ENCODE measurements at places on chromosomes 12 and 14.

- DNase-seq, result no peak
Observed at GRCh38 chr12:68446384-68446783, 114.2 kb upstream of the MDM1 start.

DNA sequence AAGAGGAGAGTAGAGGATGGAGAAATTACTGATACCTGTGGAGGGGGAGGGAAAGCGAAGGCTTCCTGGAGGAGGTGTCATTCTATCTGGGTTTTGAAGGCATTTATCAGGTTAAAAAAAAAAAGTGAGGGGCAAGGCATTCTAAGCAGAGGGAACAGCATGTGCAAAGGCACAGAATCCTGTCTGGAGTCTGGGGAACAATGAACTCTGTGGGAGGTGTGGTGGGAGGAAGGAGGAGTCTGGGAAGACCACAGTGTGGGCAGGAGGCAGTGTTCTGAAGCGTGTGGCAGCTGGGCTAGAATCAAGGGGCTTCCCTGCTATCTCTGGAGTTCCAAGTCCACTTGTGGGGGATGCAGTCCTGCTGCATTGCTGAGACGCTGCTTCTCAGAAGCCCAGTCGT, 123.4 kb downstream of the RBM19 start:
- no peak for DNase-seq

GRCh38 chr14:66359500-66359899, 126.7 kb upstream of the CCDC196 start:
- DNase-seq, result peak; percentile 50

DNA sequence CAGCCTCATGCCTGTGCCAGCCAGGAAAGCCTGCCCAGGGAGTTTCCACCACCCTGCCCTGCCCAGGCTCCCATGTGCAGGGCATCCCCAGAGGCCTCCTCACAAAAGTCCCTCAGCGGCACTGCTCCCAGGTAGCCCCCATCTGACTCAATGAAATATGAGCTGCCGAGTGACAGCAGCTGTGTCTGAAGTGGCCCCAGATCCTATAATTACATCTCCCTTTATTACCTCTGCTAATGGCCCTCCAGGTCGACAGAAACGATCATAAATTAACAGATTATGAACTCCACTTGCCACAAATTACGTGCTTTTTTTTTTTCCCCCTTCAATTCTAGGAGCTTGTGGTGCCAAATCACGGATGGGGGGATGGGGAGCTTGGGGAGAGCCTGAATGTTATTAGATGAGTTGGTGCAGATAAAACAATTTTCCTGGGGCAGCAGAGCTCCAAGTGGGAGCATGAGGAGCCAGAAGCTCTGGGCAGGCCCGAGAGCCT, 110.4 kb downstream of the ESRRB start:
- DNase-seq, result peak; percentile 18

GRCh38 chr14:68346556-68347343, 446.1 kb downstream of the ZFP36L1 start:
- DNase-seq, result no peak

DNA sequence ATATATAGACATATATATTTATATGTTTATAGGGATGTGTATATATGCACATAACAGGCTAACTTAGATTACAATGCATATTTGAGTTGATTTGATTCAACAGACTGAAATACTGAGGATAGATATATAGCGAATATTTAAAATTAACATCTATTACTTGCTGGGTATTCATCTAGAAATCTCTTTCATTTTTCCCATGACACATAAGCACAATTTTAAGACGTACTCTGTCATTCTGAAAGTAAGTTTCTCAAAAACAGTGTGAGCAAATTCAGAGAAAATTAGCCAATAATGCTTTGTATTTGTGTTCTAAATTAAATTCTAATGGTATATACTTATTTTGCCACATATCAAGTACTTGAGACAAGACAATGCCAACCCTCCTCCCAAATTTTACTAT, 907.5 kb upstream of the MDGA2 start:
- DNase-seq, result no peak

DNA sequence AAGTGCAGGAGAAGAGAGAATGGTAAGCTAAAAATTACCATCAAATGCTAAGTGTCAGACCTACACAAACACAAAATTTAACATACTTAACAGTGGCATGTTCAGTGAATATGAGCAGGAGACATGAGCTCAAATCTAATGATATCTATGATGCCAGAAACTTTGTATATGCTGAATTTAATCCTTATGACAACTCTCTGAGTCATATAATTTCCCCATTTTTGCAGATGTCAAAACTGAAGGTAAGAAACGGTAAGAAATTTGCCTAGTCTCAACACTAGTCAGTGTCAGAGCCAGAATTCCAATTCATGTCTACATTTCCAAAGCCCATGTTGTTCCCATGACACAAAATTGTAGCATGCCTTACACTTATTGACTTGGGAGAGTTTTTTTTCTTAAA, 375.8 kb downstream of the APAF1 start:
- DNase-seq, result no peak

DNA sequence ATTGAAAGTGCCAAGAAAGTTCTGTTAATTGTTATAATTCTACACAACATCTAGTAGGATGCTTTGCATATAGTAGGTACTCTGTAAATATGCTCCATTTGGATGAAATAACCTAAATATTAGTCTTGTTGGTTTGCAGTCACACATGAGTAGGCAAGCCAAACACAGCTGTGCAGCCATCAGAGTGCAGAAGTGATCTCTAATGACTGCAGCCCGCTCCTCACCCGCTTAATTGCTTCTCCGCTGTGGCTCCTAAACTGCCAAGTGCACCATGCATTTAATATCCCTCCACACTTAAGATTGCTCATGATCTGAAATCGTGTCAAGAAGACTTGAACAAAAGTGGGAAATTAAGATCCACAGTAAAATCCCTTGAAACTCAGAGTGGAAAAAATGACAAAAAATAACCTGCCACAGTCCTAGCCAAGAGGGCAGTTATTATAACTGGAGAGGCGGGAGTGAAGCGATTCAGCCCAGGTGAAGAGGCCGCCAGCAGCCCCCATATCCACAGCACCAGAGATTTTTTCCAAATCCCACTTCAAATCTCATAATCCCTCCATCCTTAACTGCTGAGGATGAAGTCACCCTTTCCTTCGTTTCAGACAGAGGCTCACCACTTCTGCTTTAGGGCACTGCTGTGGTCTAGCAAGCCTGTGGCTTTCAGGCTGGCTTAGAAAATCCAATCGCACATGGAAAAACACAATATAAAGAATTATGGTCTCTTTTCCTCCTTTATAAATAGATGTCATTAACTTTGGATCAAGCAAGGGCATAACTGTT, 69.5 kb downstream of the TMEM30B start:
- DNase-seq, result no peak

DNA sequence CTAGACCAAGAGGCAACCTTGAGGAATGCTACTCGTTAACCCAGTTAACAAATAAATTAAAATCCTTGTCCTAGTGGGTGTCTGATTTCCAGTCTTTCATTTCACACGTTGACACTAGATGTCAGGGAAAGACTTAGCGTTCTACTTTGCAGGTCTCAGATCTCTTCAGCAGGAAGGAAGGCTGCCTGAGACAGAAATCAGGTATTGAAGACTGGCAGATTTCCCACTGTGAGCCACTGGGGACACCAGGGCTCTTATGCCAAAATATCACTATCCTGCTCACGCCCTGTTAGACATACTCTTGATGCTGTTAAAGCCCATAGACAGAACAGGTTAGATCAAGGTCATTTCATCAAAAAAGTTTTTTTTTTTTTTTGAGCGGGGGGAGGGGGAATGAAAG, 33.0 kb downstream of the EMP1 start:
- no peak for DNase-seq

- no peak for DNase-seq
Observed at GRCh38 chr14:63672417-63673180, 30.9 kb upstream of the WDR89 start.

DNA sequence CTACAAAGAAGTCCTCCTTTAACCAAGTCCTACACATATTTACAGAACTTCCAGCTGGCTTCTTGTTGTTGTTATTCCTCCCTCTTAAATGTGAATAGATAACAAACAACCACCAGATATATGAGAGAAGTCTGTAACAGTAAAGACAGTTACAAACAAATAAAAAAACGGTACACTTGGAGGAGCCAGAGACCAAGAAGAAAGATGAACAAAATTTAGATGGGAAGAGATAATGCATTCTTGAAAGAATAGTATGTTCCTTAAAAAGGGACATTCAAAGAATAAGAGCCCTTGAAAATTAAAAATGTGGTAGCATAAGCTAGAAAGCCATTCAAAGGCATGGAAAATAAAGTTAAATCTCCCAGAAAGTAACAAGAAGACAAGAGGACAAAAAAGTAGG, 25.9 kb downstream of the SLCO1A2 start:
- DNase-seq, result no peak

GRCh38 chr12:76813265-76813664, 49.4 kb downstream of the ZDHHC17 start:
- no peak for DNase-seq

DNA sequence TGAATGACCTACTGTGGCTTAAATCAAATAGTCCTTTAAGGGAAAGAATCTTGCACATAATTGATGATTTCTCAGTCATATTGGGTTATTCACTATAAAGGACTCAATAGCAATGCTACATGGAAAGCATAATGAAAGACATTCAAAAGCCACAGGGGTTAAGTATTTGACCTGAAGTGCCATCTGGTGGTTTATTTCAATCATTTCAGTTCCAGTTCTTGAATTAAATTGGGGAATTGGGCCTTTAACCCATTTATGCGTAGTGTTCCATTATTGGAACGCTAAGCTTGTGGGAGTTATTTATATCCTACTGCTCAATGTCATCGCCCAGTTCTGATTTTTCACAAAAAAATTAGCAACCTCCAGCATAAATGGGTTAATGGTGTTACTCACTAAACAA, 41.3 kb upstream of the C12orf71 start:
- DNase-seq, result no peak

DNA sequence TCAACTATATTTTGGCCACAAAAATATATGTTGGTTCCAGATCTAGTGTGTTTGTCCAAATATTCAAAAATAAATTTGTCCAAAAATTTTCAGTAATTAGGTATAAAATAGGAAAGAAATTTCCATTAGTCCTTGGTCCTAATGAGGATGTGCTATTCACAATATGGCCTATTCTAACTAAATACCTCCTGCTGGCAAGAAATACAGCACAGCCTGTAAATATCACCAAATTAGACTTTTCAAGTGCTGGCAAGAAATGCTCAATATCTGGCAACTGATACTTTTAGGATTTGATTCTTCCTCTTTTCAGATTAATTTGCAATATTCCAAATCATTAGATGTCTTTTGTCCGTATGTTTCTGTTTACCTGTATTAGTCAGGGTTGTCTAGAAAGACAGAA, 1446.2 kb downstream of the LRFN5 start:
- DNase-seq, result no peak

- no peak for DNase-seq
Observed at GRCh38 chr12:43287706-43288383, 264.2 kb downstream of the ADAMTS20 start.

- no peak for DNase-seq
Observed at GRCh38 chr14:104518659-104519350, 60.8 kb upstream of the C14orf180 start.

DNA sequence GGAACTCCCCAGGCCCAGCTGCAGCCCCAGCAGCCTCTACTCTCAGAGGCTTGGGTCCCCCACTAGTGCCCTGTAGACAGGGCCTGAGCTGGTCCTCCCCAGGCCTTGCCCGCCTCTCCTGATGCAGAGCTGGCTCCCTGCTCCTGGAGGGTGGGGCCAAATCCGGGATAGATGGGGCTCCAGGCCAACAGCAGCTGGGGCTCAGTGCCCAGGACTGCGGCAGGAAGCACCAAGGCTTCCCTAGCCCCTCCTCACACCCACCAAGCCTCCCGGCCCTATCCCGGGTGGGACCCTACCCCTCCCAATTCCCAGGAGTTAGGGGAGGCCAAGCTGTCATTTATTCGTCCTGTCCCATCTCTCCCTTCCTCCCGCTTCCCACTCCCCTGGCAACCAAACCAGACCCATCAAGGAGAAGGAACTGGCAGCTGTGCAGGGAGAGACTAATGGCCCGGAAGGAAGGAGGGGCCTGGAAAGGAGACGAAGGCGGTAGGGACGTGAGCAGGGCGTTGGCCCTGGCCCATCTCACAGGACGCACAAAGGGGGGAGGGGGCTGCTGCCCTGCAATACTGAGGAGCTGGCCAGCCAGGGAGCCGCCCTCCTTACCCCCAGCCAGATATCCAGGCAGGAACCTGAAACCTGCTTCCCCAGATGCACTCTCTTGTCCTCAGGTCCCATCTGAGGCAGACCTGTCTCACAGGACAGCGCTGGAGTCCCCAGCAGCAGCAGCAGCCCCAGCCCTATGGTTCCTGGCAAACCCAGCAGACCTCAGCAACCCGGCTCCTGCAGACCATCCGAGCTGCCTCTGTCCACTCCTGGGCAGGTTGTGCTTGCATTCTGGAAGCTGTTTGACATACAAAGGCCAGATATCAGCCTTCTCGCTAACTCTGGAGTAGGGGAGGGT, 1.6 kb upstream of the PRPH start:
- no peak for DNase-seq

DNA sequence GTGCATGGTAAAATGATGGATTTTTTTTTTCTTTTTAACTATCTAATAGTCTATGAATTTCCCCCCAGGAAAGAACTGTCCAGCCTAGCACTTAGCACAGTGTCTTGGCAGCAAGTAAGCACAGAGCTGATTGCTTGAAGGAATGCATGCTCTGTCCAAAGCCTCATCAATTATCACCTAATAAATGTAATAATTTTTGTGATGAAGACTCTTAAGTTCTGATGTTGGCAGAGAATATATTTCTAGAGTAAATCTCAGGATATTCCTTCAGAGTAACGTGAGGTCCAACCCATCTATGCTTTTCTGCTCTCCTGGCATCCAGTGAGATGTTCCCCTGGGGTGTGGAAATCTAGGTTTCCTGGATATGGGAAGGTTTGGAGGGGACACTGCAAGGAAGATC, 152.4 kb downstream of the TMX1 start:
- DNase-seq, result no peak

DNA sequence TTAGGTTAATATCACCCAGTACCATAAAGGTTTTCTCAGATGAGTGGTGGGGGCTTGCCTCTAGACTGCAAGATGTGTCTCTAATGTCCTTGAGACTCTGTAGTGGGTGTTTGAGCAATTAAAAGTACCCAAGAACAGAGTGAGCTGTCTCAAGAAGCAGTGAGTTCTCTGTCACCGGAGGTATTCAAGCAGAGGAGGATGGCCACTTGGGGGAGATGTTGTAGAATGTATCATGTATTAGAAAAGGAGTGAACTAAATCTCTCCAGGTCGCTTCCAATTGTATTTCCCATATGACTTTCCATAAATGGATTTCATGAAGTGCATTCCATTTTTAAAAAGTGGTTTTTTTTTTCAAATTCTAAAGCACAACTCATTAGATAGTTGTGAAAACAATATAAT, 35.0 kb downstream of the SLC17A8 start:
- DNase-seq, result no peak
